CD4-positive, alpha-beta T cell treated with Interleukin-1 beta for 1 hour (primary cell): ENCODE measurements at places on chromosomes 4 and X.

GRCh38 chr4:76060506-76060905, 14.0 kb upstream of the ART3 start:
- DNase-seq = no peak

DNA sequence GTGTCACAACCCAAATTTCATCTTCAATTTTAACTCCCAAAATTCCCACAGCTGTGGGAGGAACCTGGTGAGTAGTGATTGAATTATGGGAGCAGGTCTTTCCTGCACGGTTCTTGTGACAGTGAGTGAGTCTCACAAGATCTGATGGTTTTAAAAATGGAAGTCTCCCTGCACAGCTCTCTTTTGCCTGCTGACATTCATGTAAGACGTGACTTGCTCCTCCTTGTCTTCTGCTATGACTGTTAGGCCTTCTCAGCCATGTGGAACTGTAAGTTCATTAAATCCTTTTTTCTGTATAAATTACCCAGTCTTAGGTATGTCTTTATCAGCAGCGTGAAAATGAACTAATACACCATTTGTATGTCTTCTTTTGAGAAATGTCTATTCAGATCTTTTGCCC, 13.0 kb upstream of the BLTP1 start:
- no peak for DNase-seq

DNA sequence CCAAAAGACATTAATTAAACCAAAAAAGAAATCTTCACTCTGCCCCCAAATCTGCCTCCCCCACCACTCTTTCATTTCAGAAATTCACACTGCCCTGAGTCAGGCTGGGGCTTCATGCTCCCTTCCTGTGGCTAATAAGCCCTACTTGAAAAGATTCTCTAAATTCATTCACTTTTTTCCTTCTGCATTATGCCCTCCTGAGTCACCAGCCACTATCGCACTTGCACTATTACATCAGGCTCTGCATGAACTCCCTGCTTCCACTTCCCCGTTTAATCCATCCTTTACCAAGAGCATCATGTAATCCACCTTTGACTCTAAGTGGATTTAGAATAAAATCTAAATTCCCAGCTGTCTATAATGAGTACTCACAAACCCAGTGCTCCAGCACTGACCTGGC, 295.4 kb upstream of the KLF3 start:
- no peak for DNase-seq

DNA sequence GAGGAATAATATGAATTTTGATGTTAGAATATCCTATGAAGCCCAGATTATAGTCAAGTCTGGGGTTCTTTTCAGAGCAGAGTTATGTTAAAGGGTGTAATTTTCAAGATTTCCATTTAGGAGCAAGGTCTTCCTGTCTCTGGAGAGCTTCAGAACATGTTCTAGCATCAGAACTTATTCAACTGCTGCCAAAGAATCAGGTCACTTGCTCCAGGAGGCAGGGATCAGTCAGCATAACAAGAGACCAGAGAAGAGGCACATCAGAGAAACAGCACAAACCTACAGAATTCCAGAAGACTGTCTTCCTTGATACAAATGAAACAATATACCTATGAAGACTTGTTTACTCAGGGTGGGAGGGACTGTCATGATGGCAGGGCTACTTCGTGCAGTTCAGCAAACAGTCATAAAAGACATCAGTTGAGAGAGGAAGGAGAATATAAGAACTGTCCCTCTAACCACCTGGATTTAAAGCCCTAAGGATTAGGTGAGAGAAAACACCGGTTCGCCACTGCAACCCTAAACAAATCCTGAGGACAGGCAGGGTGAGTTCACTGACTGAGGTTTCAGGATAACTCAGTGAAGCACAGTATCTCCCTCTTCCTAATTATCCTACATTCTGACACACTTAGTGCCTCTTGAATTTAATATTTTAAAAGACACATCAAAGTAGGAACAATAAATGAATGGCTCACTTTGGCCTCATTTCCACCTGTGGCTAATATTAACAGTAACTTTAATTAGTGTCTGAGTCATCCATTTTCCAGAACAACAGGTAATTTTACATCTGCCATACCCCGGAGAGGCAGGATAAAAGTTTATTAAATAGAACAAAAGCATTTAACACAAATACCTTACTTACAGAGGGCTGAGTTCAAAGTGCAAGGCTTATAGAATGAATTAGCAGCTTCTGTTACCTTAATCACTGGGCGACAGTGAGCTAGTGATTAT, 93.0 kb downstream of the HDAC8 start:
- DNase-seq = no peak

- DNase-seq = peak; percentile 1
Observed at GRCh38 chr4:121462660-121463261, 81.9 kb upstream of the QRFPR start.

- no peak for DNase-seq
Observed at GRCh38 chr4:145939856-145940255, 1.2 kb upstream of the ZNF827 start.

DNA sequence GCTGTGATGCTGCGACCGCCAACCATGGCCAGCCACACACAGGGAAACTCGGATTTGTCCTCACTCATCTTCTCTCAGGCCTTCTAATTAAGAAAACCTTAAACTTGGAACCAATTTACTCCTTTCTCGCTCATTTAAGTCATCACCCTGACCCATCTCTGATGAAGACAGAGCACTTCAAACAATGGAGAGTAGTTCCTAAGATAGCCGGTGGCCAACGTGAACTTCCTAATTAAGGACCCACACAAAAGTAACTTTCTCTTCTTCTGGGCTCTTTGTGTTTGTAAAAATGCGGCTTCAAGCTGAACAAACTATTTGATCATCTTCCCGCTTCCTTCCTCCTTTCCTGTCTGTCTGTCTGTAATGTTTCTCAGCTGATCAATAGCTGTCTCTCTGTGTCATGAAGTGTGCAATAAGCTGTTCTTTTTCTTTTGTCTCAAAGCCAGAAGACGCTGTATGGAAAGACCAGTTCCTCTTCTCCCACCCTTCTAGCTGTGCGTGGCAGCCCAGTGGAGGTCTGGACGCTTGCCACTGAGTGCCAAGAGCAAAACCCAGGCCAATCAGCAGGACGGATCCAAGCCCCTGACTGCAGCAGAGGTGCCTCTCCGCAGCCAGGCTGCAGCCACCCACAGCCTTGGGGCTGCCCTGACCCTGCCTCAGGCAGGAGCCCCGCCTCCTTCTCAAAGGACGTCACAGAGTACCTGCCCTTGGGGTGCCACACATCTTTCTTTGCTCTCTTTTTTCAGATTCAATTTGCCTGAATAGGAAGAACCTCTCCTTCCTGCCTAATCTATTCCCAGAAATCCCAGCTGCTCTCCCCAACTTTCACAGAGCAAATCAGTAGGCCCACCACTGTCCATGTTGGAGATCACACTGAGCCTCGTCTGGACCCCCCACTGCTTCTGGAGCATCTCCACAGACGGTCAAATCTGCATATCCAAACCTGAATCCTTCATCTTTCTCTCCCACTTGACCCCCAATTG, 59.3 kb downstream of the MAML3 start:
- DNase-seq = peak; percentile 79

DNA sequence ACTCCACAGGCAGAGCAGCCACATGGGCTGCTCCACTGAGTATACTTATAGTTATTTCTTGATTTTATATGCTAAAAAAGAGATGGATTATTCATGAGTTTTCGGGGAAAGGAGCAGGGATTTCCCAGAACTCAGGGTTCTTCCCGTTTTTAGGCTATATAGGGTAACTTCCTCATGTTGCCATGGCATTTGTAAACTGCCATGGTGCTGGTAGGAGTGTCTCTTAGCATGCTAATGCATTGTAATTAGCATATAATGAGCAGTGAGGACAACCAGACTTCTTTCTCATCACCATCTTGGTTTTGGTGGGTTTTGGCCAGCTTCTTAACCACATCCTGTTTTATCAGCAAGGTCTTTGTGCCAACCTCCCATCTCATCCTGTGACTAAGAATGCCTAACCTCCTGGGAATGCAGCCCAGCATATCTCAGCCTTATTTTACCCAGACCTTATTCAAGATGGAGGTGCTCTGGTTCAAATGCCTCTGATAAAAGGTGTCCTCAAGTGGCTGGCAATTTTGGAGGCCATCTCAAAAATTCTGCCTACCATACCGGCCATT, 213.0 kb upstream of the VEGFC start:
- no peak for DNase-seq

DNA sequence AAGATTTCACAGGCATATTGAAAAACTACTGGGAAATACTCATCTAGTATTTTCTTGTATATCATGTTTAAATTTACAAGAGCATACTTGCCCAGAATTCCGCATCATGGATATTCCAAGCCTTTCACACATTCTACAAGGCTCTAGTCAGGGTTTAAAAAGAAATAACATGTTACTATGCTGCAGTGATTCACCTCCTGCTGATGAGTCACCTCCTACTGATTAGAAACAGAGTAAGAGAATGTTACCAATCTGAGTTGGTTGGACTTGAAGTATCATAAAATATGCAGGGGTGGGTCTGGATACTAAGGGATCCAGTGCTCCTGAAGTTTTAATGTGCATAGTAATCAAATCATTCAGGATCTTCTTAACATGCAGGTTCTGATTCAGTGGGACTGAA, 192.0 kb upstream of the ANK2 start:
- DNase-seq = no peak

GRCh38 chrX:48576108-48576507, 1.8 kb downstream of the RBM3 start:
- DNase-seq = no peak

DNA sequence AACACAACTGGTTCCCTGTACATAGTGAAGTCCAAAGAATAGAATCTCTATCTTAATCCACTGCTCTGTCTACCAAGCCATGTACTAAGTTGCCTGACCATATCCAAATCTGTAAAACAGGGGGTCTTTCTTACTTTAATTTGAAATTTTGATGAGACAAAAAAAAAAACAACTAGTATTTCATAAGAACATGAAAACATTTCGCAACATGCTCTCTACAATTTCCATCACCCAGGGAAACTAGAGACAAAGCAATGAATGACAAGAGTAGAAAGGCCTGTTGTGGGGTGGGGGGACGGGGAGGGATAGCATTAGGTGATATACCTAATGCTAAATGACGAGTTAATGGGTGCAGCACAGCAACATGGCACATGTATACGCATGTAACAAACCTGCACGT, 279.9 kb downstream of the PPP3CA start:
- DNase-seq = no peak

DNA sequence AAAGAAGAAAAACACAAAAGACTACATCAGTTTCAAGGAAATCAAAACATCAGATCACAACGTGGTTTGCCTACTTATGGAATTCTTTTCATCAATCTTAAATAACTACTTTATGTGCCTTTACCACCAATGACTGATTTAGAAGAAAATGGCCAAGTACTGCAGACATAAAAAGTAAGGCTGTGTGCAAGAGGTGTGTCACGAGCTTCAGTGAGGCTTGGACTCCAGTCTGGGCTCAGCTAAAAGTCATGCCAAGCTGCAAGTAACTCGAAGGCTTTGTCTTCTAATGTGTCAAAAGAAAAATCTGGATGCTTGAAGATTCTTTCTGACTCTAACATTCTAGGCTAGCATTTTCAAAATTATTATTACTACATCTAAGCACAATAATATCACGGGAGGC, 17.0 kb downstream of the PRSS12 start:
- no peak for DNase-seq

- DNase-seq = no peak
Observed at GRCh38 chr4:128247906-128248305, 39.7 kb downstream of the PGRMC2 start.

- no peak for DNase-seq
Observed at GRCh38 chr4:169238445-169238844, 32.3 kb downstream of the SH3RF1 start.

GRCh38 chr4:86896596-86896995, 4.4 kb upstream of the C4orf36 start:
- no peak for DNase-seq

GRCh38 chrX:7112071-7112470, 35.4 kb upstream of the STS start:
- no peak for DNase-seq

- DNase-seq = no peak
Observed at GRCh38 chrX:18687856-18688495, 16.1 kb upstream of the RS1 start.

GRCh38 chr4:62210486-62210885, 1010.4 kb downstream of the ADGRL3 start:
- no peak for DNase-seq
